ENCODE measurements at places on chromosomes 11 and 22. TPM values are rescaled to one million over a fixed set of nuclear protein-coding genes. Genes with fewer than 3 reads are reported as not detected.
A peak's percentile ranks its signal among the peaks of the same experiment; 100 is the strongest.

DNA sequence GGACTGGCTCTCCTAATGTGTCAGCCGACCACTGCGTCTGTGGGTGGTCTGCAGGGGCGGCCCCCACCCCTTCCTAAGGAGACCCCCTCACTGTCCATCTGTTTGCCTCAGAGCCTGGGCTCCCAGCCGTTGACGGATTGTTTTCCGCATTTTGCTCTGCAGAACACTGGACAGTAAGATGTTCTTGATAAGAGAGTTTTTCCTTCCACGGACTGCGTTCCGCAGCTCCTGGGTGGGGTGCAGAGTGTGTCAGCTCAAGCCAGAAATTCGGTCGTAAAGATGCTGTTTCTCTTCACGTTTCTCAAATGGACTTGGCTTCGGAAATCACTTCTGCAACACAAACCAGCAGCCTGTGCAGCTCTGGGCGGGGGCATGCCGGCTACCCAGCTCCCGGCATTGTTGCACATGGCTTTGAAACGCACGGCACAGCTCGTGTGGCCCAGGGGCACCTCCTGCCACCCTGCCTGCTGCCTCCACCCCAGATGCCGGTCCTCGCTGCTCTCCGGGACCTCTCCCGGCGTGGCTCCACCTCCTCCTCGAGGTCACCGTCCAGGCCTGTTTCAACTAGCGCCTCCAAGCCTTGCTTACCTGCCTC is 2.9 kb upstream of the MRGPRG start:
- no peak for DNase-seq
- H3K4me3 ChIP-seq: no peak overlapping the region
- peaks cover 5% of the 10 kb centered on the region for H3K36me3 ChIP-seq
- peaks cover 62% of the 10 kb centered on the region for H3K27me3 ChIP-seq
- peaks cover 14% of the 10 kb centered on the region for H3K4me1 ChIP-seq
- no peak overlapping the region for H3K27ac ChIP-seq

Gene XBP1
- 156 TPM for total RNA-seq

DNA sequence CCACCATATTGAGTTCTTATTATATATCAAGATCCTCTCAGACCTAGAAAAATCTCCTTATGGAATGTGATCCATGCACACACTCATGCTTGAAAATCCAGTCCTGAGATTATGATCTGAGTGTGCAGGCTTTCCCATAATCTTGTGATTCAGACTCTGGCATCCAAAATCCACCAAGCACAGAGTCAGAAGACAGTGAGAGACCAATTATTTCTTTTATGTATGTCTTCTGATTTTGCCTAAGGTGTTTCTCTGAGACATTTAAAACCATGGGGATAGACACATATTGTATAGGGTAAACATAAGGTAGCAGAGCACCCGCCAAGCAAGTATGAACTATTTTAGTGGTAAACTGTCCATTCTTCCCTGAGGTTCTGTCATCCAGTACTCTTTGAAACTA is 52.0 kb upstream of the MMP13 start:
- H3K4me3 ChIP-seq: no peak overlapping the region
- no peak overlapping the region for H3K27ac ChIP-seq
- peaks cover 22% of the 10 kb centered on the region for H3K27me3 ChIP-seq

DNA sequence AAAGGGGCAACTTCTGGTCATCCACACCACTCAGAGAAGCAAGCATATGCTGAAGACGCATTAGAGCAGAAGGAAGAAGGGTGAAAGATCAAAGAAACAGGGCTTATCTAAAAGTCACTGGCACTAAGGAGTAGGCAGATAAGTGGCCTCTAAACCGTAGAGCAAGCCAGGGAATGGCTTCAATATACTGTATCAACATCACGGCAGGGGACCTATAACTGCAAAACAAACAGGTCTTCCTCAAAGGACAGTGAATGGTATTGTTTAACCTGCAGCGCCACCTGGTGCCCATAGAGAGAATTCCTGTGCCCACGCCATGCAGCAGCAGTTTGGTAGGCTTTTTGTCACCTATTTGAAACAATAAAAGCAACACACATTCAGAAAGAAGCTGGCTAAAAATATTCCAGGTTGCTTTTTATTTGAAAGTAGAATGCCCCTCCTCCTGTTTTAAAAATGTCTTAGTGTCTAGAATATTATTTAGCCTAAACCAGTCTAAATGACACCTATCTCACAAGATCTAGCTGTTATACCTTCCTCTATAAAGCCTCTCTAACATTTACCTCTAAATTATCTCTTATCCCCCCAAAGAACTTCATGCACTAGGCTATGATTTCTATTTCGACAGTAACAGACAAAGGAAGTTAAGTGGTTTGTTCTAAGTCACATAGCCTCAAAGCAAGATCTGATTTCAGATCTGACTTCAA is 21.8 kb downstream of the SNX19 start:
- H3K27ac ChIP-seq: no peak overlapping the region
- no peak overlapping the region for H3K4me3 ChIP-seq
- peak; percentile 44 for DNase-seq
- peaks cover 14% of the 10 kb centered on the region for H3K36me3 ChIP-seq
- no peaks in the 10 kb centered on the region for H3K27me3 ChIP-seq
- peaks cover 17% of the 10 kb centered on the region for H3K4me1 ChIP-seq

Gene GRAP2
- 195 TPM for total RNA-seq

- H3K36me3 ChIP-seq: no peaks in the 10 kb centered on the region
- no peak overlapping the region for H3K4me3 ChIP-seq
- DNase-seq: no peak
- H3K27ac ChIP-seq: peak overlapping the region; percentile 34
- no peaks in the 10 kb centered on the region for H3K27me3 ChIP-seq
These were observed 50.7 kb downstream of the RRAS2 start for GRCh38 chr11:14308114-14308896.

Gene ART1
- total RNA-seq: not detected

DNA sequence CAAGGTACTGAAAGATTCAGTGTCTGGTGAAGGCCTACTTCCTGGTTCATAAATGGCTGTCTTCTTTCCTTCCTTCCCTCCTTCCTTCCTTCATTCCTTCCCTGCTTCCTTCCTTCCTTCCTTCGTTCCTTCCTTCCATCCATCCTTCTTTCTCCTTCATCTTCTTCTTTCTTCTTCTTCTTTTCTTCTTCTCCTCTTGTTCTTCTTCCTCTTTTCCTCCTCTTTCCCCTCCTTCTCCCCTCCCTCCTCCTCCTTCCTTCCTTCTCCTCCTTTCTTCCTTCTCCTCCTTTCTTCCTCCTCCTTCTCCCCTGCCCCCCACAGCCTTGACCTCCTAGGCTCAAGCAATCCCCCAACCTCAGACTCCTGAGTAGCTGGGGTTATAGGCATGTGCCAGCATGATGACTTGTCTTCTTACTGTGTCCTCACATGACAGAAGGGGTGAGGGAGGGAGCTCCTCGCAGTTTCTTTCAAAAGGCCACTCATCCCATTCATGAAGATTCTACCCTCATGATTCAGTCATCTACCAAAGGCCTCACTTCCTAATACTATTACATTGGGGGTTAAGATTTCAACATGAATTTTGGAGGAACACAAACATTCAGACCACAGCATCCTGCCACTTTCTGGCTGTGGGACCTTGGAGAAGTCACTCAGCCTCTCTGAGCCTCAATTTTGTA is 22.6 kb upstream of the CCDC134 start:
- H3K36me3 ChIP-seq: peaks cover 4% of the 10 kb centered on the region
- H3K27ac ChIP-seq: peak overlapping the region; percentile 99
- no peak overlapping the region for H3K4me3 ChIP-seq
- H3K4me1 ChIP-seq: peaks cover 35% of the 10 kb centered on the region
- DNase-seq: no peak
- H3K27me3 ChIP-seq: no peaks in the 10 kb centered on the region

DNA sequence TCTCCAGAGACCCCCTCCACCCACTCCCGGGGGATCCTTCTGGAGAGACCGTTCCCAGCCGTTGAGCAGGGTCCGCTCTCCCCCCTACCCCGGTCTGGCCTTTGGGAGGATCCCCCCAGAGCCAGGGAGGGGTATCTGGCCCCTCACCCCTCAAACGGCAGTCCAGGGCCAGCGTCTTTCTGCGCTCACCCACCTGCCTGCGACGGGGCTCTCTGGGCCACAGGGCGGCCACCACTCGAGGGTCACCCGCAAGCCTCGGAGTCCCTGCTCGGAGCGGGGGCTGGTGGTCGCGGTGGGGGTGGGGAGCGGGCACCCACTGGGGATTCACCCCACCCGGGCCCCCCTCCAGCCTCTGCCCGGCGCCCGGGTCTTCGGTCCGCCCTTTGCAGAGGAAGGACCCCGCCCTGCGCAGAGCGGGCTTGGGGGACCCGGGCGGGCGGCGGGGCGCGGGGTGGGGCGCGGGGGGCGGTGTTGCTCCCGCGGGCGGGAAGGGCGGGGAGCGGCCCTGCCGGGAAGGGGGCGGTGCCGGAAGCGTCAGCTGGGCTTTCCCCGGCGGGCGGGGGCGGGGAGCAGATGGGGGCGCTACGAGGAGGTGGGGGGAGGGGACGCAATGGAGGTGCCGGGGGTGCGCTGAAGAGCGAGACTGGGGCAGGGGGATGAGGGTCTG is 16.6 kb downstream of the CRELD2 start:
- no peaks in the 10 kb centered on the region for H3K36me3 ChIP-seq
- peak overlapping the region; percentile 71 for H3K4me3 ChIP-seq
- H3K4me1 ChIP-seq: peaks cover 19% of the 10 kb centered on the region
- peak; percentile 86 for DNase-seq

Gene OR52H1
- not detected for total RNA-seq

DNA sequence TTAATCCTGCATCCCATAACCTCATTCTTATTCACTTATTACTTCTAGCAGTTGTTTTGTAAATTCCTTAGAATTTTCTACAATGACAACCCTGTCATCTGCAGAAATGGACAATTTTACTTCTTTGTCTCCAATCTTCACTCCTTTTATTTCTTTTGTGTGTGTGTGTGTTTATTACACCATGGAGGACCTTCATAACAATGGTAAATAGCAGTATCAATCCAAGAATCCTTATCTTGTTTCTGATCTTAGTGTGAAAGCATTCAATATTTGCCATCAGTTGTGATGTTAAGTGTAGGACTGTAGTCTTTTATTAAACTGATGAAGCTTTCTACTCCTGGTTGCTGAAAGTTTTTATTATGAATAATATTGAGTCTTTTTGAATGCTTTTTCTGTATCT is 109.1 kb downstream of the MPPED2 start:
- no peak for DNase-seq
- H3K4me3 ChIP-seq: no peak overlapping the region
- no peaks in the 10 kb centered on the region for H3K36me3 ChIP-seq
- H3K27me3 ChIP-seq: peaks cover 18% of the 10 kb centered on the region
- H3K4me1 ChIP-seq: no peaks in the 10 kb centered on the region

Gene TENM4
- total RNA-seq: 0.97 TPM

Gene CRYBA4
- total RNA-seq: not detected

Gene ANGPTL5
- not detected for total RNA-seq

DNA sequence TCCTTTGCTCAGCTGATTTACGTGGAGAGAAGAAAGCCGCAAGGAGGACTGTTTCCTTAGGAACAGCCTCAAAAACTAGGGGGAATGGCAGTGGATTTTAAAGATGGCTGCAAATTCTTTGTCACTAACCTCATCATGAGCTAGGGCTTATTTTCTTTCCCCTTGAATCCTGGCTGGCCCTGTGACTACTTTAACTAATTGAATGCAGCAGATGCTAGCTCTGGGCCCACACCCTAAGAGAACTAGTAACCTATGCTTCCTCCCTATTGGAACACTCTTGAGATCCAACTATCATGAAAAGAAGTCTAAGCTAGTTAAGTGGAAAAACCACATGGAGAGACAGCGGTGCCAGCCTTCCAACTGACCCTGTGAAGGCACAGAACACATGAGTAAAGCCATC is 421.3 kb upstream of the NARS2 start:
- no peak overlapping the region for H3K27ac ChIP-seq
- H3K27me3 ChIP-seq: peaks cover 5% of the 10 kb centered on the region
- no peaks in the 10 kb centered on the region for H3K4me1 ChIP-seq
- no peaks in the 10 kb centered on the region for H3K36me3 ChIP-seq
- H3K4me3 ChIP-seq: no peak overlapping the region

- peaks cover 3% of the 10 kb centered on the region for H3K36me3 ChIP-seq
- H3K4me3 ChIP-seq: no peak overlapping the region
- H3K4me1 ChIP-seq: no peaks in the 10 kb centered on the region
- no peak for DNase-seq
These were observed 16.9 kb upstream of the TMEM135 start for GRCh38 chr11:87020764-87021365.

- DNase-seq: no peak
- peak overlapping the region; percentile 94 for H3K27ac ChIP-seq
- H3K36me3 ChIP-seq: no peaks in the 10 kb centered on the region
- no peaks in the 10 kb centered on the region for H3K27me3 ChIP-seq
- peak overlapping the region; percentile 86 for H3K4me3 ChIP-seq
- no peaks in the 10 kb centered on the region for H3K4me1 ChIP-seq
These were observed 96.9 kb downstream of the TRMU start for GRCh38 chr22:46432164-46433068.

DNA sequence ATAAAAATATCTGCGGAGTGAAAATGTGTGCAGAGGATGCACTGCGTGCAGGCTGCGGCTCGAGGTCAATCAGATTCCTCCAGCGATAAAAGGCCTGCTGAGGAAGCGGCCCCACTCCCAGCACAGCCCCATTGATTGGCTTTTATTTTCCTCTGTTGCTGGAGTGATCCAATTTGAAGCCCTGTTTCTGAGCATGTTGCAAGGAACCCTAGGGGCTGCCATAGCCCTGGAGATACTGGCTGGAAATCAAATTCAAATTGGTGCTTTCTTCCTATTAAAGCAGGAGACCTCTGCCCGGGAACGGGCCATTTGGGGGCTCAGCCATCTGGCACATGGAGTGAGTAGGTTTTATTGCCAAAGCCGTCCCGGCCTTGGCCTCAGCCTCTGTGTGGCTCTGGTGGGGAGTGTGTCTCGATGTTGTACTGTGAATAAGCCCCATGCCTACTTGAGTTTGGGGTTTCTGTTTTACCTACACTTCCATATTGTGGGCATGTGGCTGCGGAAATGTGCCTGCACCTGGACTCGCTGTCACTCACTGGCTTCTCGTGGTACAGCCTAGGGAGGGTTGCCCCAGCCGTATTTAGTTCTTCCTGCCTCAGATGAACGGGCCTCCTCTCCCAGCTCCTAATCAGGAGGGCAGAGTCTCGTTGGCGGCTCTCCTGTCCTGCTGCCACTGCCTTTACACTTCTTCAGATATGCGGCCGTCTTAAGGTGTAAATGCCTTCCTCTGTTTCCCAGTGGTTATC is 25.6 kb downstream of the PARVB start:
- H3K27ac ChIP-seq: peak overlapping the region; percentile 66
- peaks cover 16% of the 10 kb centered on the region for H3K4me1 ChIP-seq
- H3K4me3 ChIP-seq: no peak overlapping the region
- H3K27me3 ChIP-seq: peaks cover 5% of the 10 kb centered on the region

Gene C1QTNF5
- not detected for total RNA-seq

- H3K27ac ChIP-seq: no peak overlapping the region
- no peaks in the 10 kb centered on the region for H3K36me3 ChIP-seq
- H3K4me3 ChIP-seq: no peak overlapping the region
- H3K27me3 ChIP-seq: peaks cover 4% of the 10 kb centered on the region
These were observed 83.6 kb upstream of the PRR5 start for GRCh38 chr22:44618400-44618799.

Gene FAT3
- not detected for total RNA-seq

- DNase-seq: no peak
- H3K4me1 ChIP-seq: peaks cover 17% of the 10 kb centered on the region
These were observed 41.8 kb upstream of the TH start for GRCh38 chr11:2213384-2213842.

Gene OR2AG1
- not detected for total RNA-seq
